Osteoblast (primary cell): ENCODE measurements at places on chromosomes 2 and 18. TPM values are rescaled to one million over a fixed set of nuclear protein-coding genes. Genes with fewer than 3 reads are reported as not detected.
A peak's percentile ranks its signal among the peaks of the same experiment; 100 is the strongest.

DNA sequence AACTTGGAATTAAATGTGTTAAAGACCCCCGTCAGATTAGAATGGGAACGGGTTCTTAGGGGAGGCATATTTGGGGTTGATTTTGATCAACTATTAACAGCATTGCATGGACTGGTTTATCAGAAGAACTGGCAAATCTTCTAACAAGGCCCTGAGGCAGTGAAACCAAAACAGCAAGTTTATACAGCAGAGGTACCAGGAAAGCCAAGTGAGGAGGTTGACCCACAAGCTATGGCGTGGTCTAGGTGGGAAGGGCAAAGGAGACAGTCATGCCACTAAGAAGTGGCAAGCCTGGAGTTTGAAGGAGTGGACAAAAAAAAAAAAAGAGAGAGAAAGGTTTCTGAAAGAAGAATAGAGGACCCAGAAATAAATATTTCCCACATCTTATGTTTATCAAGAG, 187.0 kb downstream of the MREG start:
- DNase-seq = no peak

GRCh38 chr18:54260396-54261072, 8.8 kb upstream of the POLI start:
- DNase-seq = no peak

DNA sequence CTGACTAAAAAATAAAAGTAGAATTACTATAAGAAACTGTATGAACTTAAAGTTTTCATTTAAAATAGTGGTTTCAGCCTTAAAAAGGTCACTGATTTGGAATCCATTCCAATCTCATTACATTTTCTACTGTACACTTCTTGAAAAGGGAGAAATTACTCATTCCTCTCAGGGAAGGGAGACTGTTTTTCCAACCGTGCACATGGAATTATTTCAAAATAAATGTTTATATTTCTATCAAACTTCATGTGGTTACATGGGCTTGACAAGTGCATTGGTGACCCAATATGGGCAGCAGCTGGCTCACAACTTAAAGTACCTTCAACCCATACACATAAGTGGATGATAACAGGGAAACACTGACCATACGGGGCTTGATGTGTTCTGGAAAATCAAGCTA, 324.5 kb upstream of the THUMPD2 start:
- no peak for DNase-seq

- no peak for DNase-seq
Observed at GRCh38 chr18:54720620-54721019, 107.7 kb upstream of the RAB27B start.

The TBC1D8 gene
- total RNA-seq = 13.4 and 13.8 TPM in 2 replicates

- no peak for DNase-seq
Observed at GRCh38 chr2:127392133-127392827, 4.5 kb upstream of the MAP3K2 start.

The CARF gene
- total RNA-seq = 11.9 and 13.8 TPM in 2 replicates

DNA sequence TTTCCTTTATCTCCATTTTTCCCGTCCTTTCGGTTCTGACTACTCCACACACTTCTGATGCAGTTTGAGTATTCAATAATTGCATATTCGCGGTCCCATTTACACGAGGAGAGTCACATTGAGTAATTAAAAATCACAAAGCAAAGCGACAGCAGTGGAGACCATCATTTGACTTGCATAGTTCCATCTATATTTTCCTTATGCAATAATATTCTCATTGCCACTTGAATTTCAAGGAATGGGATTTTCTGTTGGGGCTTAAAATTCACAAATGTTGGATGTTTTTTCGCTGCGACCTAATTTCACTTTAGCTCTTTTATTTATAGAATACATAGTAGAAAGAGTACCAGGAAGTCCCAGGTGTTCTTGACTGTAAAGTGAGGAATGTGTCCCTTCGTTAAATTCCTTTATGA, 186.8 kb downstream of the ZEB2 start:
- DNase-seq = no peak

GRCh38 chr18:78776151-78776550, 203.5 kb upstream of the SALL3 start:
- DNase-seq = peak; percentile 83

- DNase-seq = no peak
Observed at GRCh38 chr2:46308629-46309028, 11.4 kb downstream of the EPAS1 start.

The VIT gene
- 27.7 and 31.1 TPM in 2 replicates for total RNA-seq

DNA sequence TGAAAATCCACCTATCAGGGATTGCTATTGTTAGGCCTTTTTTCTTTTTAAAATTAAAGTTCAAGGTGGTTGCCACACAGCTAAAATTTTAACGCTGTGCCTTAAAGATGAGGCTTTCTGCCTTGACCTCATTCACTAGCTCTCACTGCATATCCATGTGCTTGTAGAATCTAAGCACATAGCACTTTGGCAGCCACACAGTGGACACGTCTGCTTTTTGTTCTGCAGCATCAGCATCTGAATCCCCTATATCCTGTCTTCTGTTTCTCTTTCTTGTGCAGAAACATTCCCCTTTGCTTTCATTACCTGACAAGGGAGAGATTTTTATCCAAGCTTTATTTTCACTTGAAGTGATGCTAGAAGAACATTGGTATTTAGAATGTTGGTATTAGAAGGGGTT, 38.1 kb downstream of the RALB start:
- no peak for DNase-seq

DNA sequence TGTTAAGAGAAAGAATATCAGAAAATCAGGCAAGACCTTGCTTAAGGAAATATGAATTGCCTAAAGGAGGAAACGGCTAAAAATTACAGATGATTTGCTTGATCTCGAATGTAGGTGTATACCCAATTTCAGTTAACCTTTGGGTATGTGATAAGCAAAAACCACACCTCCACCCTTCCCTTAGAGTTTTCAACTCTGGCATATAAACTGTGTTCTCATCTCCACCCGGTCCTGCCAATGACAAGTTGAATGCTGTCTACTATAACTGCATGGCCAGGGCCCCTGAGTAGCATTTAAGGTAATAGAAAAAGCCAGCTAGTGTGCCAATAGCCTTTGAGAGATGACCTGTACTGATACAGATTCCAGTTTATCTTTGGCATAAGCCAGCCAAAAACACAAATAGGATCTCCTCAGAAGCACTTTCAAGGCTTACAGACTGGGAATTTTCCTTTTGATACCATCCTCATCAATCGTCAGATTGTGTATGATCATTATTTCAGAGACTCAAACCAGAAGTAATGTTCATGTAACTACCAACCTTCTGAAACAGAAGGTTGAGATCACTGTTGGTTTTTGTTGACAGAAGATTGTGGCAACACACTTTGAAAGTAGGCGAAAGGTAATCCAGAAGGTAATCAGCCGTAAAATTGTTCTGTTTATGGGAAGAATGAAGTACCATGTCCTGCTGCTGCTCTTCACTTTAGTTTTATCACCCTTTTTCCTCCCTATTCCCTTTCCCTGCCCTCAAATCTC, 163.1 kb downstream of the GFPT1 start:
- DNase-seq = no peak

DNA sequence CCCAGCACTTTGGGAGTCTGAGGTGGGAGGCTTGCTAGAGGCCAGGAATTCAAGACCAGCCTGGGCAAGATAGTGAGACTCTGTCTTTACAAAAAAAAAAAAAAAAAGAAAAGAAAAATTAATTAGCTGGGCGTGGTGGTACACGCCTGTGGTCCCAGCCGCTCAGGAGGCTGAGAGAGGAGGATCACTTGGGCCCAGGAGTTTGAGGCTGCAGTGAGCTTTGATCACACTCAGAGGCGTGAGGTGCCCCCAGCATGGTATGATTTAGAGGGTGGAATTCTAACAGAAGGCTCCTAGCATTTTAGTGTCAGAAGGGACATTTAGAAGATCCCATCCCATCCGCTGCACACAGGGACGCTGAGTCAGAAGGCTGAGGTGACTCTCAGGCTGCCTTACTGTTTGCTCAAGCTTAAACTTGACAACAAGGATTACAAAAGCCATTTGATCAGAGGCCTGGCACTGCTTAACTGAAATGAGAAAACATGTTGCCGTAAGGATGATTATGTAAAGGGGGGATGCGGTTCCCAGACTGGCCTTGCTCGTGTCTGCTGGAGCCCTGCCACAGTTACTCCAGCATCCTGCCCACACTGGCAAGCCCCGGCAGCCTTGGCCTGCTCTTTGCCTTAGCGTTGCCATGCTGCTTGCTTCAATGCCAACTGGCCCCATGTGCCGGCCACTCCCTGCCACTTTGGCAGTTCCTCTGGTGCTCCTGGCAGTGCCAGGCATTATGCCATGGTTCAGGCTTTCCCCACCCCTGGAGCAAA, 45.6 kb upstream of the SLC1A4 start:
- peak; percentile 35 for DNase-seq

DNA sequence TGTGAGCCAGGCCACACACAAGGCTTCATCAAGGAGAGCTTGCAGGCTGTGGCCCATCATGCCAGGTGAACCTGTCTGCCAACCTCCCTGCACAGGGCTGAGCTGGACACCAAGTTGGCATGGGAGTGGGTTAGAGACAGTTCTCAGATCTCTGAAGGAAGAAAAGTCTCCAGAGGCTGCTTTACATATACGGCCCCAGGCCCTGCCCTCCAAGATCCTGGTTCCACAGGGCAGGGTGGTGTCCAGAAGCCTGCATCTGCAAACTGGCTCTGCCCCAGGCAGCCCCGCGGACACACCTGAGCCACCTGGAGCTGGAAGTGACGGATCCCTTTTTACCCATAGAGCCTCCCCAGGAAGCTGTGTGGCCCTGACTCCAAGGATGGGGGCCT, 24.2 kb upstream of the HES6 start:
- no peak for DNase-seq

The CD8B gene
- total RNA-seq = not detected in 2 replicates

- DNase-seq = no peak
Observed at GRCh38 chr2:53403792-53404413, 363.7 kb upstream of the CHAC2 start.

GRCh38 chr18:79507546-79508480, 112.1 kb downstream of the NFATC1 start:
- DNase-seq = peak; percentile 98

The TMEM37 gene
- 1.1 and 1.2 TPM in 2 replicates for total RNA-seq

- no peak for DNase-seq
Observed at GRCh38 chr18:49151482-49151881, 200.7 kb upstream of the SMAD7 start.

- no peak for DNase-seq
Observed at GRCh38 chr2:107685421-107685986, 141.2 kb upstream of the RGPD4 start.
